Stimulated activated memory B cell treated with anti-CD40 and anti-IgM and Interleukin-4, amounts not matched to agents 10 μg/mL and 1 μg/mL and 100 μg/mL, for 72 hours (primary cell): ENCODE measurements at places on chromosomes 6 and 20.
A peak's percentile ranks its signal among the peaks of the same experiment; 100 is the strongest.

GRCh38 chr20:10675450-10675848 lies 1.6 kb upstream of the JAG1 start:
- no peak for ATAC-seq

DNA sequence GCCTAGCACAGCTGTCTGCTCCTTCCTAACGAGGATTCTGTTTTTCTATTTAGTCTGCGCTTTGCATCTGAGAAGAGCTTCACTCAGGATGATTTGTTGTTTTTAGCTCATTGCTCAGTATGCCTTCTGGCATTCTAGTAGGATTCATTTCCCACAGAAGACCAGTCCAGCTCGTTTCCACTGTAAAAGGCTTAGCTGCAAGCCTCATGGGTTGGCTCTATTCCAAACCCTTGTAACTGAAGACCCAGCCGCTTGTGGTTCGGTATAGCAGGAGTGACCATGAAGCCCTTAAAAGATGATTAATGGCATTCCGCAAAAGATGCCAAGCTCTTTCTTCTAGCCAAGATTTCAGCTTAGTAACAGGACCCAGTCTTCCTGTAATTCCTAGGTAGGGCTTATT lies 7.2 kb downstream of the ADGRF1 start:
- ATAC-seq: no peak

- no peak for ATAC-seq
Observed at GRCh38 chr6:155158030-155158843, 105.6 kb upstream of the CLDN20 start.

DNA sequence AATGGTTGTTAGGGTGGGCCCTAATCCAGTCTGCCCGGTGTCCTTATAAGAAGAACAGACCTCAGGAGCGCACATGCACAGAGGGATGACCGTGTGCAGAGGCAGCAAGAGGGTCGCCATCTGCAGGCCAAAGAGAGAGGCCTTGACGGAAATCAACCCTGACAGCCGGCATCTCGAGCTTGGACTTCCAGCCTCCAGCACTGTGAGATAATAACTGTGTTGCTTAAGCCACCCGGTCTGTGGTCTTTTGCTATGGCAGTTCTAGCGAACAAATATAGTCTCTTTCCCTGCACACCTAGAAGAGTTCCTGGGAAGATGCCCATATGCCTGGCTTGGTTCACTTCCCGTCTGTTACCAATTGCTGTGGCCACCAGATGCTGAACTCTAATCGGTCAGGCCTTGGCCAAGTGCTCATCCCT lies 35.3 kb upstream of the PTGIS start:
- no peak for ATAC-seq

GRCh38 chr6:72530152-72530551 lies 91.7 kb upstream of the KCNQ5 start:
- ATAC-seq: no peak

- ATAC-seq: no peak
Observed at GRCh38 chr6:57102976-57103375, 13.0 kb downstream of the ZNF451 start.

DNA sequence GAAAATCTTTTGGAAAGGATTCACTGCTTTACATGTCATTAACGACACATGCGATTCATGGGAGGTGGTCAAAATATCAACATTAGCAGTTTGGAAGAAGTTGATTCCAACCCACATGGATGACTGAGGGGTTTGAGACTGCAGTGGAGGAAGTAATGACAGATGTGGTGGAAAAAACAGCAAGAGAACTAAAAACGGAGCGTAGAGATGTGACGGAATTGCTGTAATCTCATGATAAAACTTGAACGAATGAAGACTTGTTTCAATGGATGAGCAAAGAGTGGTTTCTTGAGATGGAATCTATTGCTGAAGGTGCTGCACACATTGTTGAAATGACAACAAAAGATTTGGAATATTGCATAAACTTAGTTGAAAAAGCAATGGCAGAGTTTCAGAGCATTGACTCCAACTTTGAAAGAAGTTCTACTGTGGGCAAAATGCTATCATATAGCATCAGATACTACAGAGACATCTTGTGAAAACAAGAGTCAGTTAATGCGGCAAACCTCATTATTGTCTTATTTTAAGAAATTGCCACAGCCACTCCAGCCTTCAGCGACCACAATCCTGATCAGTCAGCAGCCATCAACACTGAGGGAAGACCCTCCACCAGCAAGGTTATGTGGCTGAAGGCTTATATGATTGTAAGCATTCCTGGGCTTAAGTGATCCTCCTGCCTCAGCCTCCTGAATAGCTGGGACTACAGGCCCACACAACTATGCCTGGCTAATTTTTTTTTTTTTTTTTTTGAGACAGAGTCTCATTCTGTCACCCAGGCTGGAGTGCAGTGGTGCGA lies 19.2 kb downstream of the SRSF3 start:
- no peak for ATAC-seq

DNA sequence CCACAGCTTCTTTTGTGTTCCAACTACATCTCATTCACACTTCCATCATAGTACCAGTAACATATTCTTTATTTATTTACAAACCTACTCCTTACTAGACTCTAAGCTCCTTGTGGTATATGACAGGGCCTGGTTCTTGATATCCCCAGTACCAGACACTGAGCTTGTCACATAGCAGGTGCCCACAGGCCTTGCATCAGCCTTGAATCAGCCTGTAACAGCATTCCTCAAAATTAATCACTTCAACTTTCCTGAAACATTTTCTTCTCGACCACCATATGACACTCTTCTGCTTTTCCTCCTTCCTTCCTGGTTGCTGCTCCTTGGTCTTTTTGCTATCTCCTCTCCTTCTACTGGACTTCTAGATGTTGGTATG lies 24.7 kb upstream of the SRPK1 start:
- ATAC-seq: no peak

DNA sequence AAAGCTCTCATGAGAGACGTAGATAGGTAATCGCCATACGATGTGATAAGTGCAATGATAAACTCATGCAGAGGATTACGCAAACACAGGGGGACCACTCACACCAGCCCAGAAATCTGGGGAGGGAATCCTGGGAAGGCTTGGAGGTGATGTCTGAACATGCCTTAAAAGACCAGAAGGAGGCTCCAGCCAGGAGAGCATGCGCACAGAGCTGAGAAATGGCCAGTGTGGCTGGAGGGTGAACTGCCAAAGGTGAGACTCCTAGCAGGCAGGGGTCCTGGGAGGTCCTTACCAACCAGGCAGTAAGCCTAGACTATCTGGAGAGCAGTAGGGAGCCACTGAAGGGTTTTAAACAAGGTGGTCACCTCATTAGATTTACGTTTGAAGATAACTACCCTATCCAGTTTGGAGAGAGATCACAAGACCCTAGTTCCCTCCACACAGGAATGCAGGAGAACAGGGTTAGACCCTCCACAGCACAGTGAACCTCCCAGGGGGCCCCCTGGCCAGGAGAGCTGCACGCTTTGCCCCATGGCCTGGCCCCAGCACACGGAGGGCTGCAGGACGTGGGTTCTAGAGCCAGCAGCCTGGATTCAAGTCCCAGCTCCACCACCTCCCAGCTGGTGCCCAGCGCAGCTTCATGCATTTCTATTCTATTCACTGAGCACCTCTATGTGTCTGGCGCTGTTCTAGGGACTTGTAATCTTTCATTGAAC lies 13.1 kb downstream of the MDFI start:
- no peak for ATAC-seq

DNA sequence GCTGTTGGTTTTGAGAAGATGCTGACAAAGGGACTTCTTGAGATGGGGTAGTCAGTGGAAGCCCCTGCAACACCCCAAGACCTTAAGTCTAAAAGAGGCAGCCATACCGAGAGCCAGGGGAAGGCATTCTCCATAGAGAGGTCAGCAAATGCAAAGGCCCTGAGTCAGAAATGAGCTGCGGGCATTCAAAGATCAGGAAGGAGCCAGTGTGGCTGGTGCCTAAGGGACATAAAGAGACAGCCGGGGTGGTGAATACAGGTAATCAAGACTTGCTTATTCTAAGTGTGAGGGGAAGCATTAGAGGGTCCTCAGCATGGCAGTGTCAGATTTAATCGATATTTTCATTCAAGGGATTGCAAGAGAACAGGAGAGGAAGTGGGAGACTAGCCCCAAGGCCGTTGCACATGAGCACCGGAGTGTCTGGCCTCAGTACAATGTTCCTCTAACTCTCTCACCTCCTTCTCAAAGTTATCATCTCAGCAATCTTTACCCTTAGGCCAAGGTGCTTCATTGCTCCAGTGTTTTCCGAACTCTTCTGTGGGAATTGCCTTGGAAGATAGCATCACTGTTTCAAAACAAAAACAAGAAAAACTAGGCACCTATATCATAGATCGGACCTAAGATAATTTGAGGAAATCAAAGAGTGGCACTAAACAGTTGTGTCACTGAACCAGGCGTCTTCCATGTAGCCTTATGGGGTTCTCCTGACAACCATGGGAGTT lies 173.2 kb downstream of the DOK5 start:
- no peak for ATAC-seq

DNA sequence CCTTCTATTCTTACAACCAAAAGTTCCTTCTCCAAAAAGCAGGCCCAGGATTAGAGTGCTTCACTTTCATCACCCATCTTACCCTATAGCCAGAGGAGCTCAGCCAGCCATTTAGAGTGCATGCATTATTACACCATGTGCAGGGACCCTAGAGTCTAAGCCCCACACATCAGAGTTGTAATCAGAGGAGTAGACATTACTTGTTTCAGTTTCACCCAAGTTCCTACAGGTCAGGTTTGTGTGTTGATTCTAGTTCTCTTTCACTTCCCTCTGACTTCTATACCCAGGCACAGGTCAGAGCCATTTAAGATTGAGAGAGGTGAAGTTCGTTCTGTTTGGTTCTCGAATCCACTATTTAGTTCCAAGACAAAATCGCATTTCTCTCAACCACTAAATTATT lies 16.3 kb upstream of the ARFGEF3 start:
- peak; percentile 63 for ATAC-seq

DNA sequence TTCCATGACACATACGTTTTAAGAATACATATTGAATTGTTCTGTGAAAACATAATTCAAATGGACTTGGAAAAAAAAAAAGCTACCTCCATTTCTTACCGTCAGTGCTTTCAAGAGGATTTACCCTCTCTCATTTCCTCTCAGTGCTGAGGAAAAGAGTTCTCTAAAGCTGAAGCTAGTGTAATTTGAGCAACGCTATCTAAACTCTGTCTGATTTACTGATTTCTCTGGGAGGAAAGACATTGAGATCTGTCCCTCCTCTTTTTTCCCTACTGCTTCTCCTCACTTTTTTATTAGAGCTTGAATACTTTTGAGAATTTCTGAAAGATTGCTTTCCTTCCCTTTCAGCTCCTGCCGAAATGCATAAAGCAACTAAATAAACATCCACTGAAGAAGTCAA lies 41.2 kb upstream of the GRIK2 start:
- no peak for ATAC-seq

GRCh38 chr20:58137651-58138265 lies 90.7 kb downstream of the ANKRD60 start:
- ATAC-seq: peak; percentile 37

- no peak for ATAC-seq
Observed at GRCh38 chr6:75429061-75429703, 64.4 kb downstream of the FILIP1 start.

DNA sequence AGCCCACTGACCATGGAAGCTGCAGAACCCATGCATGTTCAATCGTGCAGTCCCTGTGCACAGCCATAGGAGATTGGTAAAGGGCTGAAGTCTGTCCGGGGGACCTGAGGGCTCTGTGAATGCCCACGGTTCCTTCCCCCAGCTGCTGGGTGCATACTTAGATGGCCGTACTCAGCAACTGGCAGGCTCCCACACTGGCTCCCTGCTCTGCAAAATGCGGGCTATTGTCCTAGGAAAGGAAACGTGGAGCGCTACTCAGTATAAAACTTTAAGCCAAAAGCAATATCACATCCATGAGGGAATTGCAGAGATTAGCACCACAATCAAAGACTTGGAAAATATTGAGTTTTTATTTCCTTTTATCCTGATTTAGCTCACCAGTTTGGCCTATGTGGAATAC lies 202.0 kb downstream of the WDR27 start:
- no peak for ATAC-seq

GRCh38 chr20:23142162-23143050 lies 56.3 kb upstream of the CD93 start:
- peak; percentile 42 for ATAC-seq

GRCh38 chr20:47578543-47578942 lies 76.9 kb downstream of the NCOA3 start:
- no peak for ATAC-seq

DNA sequence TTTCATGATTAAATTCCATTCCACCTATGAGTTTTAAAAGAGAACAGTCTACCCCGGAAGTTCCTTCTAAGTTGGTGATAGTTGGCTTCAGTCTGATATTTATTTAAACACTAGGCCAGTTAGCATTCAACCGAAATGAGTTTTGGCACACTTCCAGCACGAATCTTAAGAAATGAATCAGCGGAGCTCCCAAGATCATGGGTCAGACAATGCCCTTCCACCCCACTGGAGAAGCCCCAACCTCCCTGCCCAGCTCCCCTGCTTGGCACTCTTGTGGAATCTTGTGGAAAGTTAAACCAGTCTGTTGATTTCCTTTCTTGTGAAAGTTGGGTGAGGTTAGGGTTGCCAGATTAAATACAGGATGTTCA lies 64.3 kb downstream of the MKKS start:
- no peak for ATAC-seq

DNA sequence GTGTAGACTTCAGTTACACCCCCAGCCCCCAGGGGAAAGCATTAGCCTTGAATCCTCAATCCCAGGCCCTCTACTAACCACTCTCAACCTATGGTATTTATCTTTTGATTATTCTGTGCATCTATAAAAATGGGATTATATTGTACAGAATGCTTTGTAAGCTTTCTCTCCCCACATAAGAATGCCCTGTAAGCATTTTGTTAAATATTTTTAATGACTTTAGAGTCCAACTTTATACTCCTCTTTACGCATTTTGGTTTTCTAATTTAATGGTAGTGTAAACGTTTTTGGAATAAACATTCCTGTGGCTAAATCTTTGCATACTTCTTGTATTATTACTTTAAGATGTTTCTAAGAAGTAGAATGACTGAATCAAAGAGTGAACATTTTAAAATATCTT lies 35.4 kb downstream of the FBXO9 start:
- ATAC-seq: no peak

- ATAC-seq: peak; percentile 43
Observed at GRCh38 chr6:47047479-47048407, 5.6 kb upstream of the ADGRF1 start.

DNA sequence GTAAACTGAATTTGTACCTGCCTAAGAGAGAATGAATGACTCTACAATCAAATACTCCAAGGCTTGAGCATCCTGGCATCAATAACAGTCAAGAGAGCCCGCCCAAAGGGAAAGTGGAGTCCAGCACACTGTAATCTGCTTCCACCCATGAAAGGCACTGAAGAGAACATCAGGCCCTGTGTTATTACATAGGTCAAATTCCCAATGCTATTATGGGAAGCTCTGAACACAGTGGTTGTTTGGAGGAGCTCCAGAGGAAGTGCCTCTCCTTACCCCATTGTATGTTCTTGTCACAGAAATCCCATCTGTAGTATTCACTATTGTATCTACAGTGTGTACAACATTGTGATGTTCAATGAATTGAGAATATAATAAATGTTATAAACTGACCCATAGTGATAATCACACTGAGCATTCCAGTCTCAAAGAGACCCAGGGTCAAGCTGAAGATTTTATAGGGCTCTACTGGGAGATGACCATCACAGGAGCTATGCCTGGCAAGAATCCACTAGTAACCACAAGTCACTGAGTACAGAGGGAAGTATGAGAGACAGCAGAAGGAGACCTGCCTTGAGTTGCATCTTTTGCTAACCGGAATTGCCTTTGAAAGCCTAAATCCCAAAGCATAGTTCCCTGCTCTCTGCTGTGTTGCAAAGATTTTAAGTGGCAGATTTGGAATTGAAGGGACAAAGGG lies 446.7 kb downstream of the GJA1 start:
- ATAC-seq: no peak
